Activated CD4-positive, alpha-beta T cell treated with anti-CD3 and anti-CD28 coated beads, Interleukin-2, amount 50 U/mL, for 24 hours (primary cell): ENCODE measurements at places on chromosomes 3 and 15.

GRCh38 chr3:195080125-195080524 is 190.8 kb downstream of the XXYLT1 start:
- DNase-seq: no peak

DNA sequence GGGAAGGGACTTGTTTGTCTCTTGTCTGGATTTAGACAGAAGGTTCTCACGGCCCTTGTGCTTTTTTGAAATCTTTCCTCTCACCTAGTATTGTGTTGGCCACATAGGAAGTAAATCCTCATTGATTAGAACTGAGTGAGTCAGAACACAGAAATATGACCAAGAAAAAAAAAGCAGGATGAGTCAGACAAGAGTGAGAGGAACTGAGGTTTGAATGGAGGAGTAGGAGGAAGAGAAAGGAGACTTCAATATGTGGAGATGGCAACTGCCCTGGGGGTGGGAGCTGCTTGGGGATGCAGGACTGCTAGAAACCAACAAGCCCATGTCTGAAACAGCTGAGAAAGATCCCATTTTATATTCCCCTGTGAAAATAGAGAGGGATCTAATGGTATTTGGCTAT is 194.1 kb upstream of the ZBTB20 start:
- DNase-seq: no peak

GRCh38 chr3:110077093-110077492 is 739.7 kb upstream of the DPPA4 start:
- no peak for DNase-seq

- DNase-seq: no peak
Observed at GRCh38 chr3:191329654-191330529, at the start of gene UTS2B. Gene UTS2B (minus strand): TSS chr3:191330526. CDS start chr3:191282189, 48,337 bp downstream.

DNA sequence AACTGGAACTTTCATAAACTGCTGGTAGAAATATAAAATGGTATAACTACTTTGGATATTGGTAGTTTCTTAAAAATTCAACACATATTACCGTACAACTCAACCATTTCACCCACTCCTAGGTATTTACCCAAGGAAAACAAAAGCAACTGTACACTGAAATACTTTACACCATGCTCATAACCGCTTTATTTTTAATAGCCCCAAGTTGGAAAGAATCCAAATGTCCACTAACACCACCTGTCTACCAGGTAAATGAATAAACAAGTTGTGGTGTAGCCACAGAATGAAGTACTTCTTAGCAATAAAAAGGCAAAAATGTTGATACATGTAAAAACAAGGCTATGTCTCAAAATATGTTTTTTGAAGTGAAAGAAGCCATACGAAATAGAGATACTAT is 215.9 kb upstream of the PEX5L start:
- DNase-seq: no peak

GRCh38 chr3:31370380-31370666 is 162.4 kb upstream of the STT3B start:
- DNase-seq: no peak

GRCh38 chr3:28816017-28816416 is 464.9 kb upstream of the RBMS3 start:
- DNase-seq: no peak

DNA sequence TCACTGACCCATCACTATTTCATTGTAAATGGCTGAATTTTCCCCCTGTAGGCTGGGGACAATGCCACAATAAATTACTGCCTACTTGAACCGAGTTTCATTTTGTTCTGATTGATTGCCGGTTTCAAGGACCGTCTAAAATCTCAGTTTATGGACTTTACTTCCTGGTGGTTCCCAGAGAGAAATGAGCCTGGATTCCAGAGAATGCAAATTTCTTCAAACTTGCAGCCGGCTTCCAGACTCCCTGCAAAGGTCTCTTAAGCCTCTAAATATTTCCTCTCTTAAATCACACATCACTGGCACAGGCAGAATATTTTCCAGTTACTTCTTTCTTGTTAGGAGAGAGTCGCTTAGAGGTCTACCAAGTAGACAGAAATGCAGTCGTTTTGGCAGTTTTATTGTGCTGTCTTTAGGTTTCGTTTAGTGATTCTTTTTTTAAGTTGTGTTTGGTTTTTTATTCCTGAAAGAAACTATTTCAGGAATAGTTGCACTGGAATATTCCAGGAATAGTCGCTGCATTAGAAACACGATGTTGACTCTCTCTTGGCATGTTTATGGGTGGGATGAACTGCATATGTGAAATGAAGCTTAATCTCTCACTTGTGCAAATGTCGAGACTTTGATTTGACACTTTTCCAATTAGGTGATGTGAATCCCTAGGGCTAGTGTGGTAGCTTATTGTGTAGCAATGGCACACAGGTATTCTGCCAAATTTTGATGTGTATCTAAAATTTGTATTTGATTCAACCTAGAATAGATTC is 284.1 kb upstream of the NR2E3 start:
- no peak for DNase-seq

GRCh38 chr3:46405301-46406019 is 1.4 kb downstream of the CCR5AS start:
- DNase-seq: no peak

GRCh38 chr3:195113048-195113447 is 157.9 kb downstream of the XXYLT1 start:
- DNase-seq: no peak

DNA sequence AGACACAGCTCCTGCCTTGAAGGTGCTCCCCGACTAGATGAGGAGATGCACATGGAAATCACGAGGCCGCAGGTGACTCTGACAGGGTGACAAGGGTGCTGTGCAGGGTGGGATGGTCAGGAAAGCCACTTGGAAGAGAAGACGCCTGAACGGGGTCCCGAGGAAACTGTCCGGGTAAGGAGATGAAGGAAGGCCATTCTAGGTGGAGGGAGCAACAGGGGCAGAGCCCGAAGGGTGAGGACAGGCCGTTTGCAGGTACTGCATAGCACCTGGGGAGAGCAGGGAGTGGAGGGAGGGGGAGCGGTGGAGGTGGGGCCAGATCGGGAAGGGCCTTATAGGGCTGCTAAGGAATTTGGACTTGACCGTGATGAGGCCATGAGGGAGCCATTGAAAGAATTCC is 105.6 kb upstream of the DLG1 start:
- no peak for DNase-seq
